ENCODE measurements at places on chromosomes 4 and X. TPM values are rescaled to one million over a fixed set of nuclear protein-coding genes. Genes with fewer than 3 reads are reported as not detected.

Gene STS
- 4.1 TPM for total RNA-seq

Gene TEX13C
- total RNA-seq = not detected

Gene CCKAR
- total RNA-seq = not detected

Gene TKTL1
- not detected for total RNA-seq

Gene SPANXC
- not detected for total RNA-seq

DNA sequence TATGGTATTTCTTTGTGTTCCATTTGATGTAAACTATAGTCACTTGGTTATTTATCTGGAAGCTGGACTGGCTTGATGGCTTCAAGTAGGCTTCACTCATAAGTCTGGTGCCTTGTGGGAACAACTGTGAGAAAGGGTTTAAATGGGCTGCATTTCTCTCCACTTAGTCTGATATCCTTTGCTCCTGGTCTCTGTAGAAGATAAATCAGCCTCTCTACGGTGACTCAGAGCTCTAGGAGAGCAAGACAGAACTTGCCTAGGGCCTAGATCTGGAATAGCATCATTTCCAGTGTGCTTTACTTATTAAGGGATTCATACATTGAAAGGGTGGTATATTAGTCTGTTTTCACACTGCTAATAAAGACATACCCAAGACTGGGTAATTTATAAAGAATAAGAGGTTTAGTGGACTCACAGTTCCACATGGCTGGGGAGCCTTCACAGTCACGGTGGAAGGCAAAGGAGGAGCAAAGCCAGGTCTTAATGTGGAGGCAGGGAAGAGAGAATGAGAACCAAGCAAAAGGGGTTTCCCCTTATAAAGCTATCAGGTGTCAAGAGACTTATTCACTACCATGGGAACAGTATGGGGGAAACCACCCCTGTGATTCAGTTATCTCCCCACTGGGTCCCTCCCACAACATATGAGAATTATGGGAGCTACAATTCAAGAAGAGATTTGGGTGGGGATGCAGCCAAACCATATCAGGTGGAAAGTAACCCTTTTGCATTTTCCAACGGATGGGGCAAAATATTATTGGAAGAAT lies 1746.4 kb upstream of the PCDH7 start:
- no peak for DNase-seq

- peak; percentile 4 for DNase-seq
Measured at GRCh38 chr4:155675709-155676429, 9.2 kb downstream of the GUCY1A1 start.

GRCh38 chrX:33840176-33840575 lies 291.9 kb downstream of the FAM47A start:
- no peak for DNase-seq

GRCh38 chr4:115851918-115852766 lies 738.7 kb upstream of the NDST4 start:
- DNase-seq = peak; percentile 26

GRCh38 chr4:145822581-145822980 lies 116.0 kb downstream of the ZNF827 start:
- no peak for DNase-seq

- DNase-seq = no peak
Measured at GRCh38 chr4:168919706-168920324, 90.2 kb downstream of the CBR4 start.

DNA sequence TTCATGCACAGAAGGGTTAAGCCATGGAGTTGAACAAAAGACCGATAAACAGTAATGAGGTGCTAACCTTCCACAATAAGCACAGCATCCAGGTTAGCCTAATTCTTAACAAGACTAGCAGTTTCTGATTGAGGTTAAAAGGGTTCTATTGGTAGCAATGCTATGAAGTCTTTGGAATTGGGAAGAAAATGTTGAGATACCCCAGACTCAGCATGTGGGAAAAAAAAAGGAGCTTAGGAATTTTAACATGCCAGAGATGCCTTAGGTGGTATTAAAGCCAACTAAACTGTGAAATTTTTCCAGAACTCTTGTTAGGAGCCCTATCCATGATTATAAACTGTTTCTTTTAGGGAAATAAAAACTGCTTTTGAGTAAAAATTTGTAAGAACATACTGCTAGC lies 391.7 kb downstream of the GABRG1 start:
- no peak for DNase-seq

DNA sequence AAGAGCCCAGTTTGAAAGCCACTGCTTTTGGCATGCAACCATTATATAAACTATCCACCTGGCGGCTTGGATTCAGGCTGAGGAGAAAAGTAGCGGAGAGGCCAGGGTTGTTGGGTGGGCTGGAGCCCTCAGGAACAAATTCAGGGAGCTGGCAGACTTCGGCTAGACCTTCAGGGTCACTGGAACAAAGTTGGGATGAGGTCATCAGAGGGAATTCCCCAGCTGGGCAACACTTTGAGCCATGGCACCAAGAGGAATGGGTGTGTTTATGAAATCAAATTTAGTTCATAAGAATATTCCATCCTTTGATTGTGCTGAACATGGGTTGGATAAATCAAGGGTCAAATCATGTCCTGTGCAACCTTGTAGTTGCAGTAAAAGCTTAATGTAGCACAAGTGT lies 22.0 kb downstream of the MTMR1 start:
- DNase-seq = no peak

DNA sequence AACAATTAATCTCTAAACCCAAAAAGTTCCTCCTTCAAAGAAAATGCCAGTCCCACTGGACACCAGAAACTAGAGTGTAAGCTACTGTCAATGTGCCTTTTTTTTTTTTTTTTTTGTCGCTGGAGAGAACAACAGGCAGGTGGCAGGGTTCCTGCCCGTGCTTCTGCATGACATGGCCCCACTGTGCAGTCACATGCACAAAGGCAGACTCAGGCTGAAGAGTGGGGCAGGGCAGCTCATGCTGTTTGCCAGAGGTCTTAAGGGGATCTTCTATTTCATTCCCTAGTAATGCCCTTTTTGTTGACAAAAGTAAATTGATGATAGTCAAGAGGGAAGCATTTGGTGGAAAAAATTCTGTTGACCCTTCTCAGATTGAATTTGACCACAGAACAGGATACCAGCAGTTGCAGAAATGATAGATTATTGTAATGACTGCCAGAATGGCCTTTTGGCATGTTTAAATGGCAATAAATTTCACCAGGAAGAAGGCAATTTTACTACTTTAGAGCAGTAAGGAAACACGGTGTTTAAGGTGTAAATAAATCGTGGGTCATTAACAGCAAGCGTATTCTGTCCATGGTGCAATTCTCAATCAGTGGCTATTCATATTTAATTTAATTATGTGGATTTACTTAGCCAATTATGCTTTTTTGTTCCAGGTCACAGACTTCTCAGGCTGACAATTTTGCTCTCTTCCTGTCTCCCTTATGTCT lies 80.9 kb downstream of the NKX6-1 start:
- DNase-seq = no peak

Data from lung microvascular endothelial cell (primary cell).